ENCODE measurements at places on chromosomes 3 and 15. TPM values are rescaled to one million over a fixed set of nuclear protein-coding genes. Genes with fewer than 3 reads are reported as not detected.

CA12 gene
- total RNA-seq: 0.09 TPM

SRGAP3 gene
- 0.35 TPM for total RNA-seq

ZNF502 gene
- total RNA-seq: 0.65 TPM

MAP3K13 gene
- total RNA-seq: 0.20 TPM

RBPMS2 gene
- 2.7 TPM for total RNA-seq

CRYGS gene
- total RNA-seq: 1.6 TPM

ABHD14A gene
- total RNA-seq: 9.4 TPM

MDFIC2 gene
- not detected for total RNA-seq

RYR3 gene
- total RNA-seq: not detected

DNASE1L3 gene
- total RNA-seq: not detected

OSTN gene
- not detected for total RNA-seq

HAPLN3 gene
- 2.4 TPM for total RNA-seq

SKOR1 gene
- total RNA-seq: 0.31 TPM

ASB14 gene
- not detected for total RNA-seq

TLR9 gene
- not detected for total RNA-seq

CCDC71 gene
- total RNA-seq: 18.4 TPM

C3orf20 gene
- not detected for total RNA-seq

CD80 gene
- 4.8 TPM for total RNA-seq

FOXB1 gene
- total RNA-seq: not detected

ANKRD34C gene
- total RNA-seq: not detected

CHDH gene
- 0.89 TPM for total RNA-seq
